NCI-H524 (cell line): ENCODE measurements at places on chromosomes 3 and 15.
A peak's percentile ranks its signal among the peaks of the same experiment; 100 is the strongest.

GRCh38 chr3:28601291-28601690 is 252.7 kb upstream of the AZI2 start:
- no peak for DNase-seq

DNA sequence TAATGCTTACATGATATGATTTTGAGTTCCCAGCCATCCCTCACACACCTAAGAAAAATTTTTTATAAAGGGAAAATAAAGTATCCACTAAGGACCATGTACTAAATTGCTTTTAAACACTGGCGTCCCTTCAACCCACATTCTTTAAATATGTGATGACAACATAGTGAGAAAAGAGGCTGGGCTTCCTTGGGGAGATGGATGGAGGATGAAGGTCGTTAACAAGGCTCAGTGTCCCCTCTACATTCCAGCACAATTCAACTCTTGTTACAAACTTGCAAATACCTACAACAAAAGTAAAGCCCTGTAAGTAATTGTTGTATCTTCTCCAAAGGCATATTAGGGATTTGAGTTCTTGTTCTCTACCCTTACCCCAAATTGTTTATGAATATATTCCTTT is 87.2 kb upstream of the SLC4A7 start:
- DNase-seq, result no peak

DNA sequence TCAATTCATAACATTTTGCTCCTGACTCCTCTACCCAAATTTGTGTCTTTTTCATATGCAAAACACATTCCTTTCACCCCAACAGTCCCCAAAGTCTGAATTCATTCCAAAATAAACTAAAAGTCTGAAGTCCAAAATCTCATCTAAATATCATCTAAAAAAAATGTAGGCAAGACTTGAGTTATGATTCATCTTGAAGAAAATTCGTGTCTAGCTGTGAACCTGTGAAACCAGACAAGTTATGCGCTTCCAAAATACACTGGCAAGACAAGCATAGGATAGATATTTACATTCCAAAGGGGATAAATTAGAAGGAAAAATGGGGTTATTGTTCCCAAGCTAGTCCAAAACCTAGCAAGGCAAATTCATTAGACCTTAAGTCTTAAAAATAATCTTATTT is 1302.0 kb upstream of the GBE1 start:
- no peak for DNase-seq

DNA sequence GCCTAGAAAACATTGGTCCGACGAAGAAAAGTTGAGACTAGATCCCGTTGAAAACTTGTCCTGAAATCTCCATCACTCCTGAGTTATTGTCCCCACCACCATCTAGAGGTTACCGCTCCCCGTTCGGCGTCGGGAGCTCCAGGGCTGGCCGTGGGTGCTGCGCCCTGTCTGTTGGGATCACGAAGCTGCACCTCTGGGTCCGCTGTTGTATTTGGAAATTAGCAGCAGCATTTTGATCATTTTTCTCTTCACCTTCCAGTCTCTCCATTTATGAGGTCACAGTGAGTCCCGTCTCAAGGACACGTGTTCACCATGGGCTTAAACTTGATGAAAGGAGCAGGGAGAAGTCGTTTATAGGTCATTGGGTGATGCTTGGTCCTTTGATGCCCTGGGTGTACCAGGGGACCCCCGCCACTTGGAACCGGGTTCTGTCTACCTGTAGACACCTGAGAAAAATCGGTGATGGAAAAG is 565 bp downstream of the MANF start:
- DNase-seq, result no peak

DNA sequence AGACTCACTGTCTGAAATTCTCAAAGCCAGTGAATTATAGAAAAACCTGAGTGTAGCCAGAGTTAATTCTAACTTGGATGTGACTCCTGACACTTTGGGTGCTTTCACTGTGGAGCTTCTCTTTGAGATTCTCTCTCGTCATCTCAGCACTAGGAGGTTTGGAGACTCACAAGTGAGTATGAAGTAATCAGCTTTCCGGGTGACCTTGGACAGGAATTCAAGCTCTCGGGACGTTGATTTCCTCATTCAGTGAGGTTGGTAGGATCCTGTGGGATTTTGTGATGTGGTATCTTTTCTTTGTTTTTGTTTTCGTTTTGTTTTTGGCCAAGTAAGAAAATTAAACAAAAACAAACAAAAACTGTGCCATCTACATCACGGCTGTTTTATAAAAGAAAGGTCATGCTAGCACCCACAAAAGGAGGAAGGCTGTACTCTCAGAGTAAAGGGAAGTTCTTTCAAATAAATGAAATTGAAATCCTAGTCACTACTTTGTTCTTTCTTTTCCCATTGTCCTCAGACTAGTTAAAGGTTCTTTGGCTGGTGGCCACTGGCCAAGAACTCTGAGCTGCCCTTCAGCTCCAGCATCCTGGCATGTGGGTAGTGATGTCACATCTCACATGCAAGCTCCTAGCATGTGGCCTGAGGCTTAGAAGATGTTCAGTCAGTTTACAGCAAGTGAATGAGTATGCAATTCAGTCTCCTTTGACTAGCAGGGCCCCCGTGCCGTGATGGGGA is 263.3 kb upstream of the TPM1 start:
- DNase-seq, result no peak

- DNase-seq, result peak; percentile 29
Observed at GRCh38 chr3:152823173-152823572, 11.8 kb upstream of the P2RY1 start.

- DNase-seq, result no peak
Observed at GRCh38 chr3:63508305-63508704, 144.2 kb upstream of the SNTN start.

DNA sequence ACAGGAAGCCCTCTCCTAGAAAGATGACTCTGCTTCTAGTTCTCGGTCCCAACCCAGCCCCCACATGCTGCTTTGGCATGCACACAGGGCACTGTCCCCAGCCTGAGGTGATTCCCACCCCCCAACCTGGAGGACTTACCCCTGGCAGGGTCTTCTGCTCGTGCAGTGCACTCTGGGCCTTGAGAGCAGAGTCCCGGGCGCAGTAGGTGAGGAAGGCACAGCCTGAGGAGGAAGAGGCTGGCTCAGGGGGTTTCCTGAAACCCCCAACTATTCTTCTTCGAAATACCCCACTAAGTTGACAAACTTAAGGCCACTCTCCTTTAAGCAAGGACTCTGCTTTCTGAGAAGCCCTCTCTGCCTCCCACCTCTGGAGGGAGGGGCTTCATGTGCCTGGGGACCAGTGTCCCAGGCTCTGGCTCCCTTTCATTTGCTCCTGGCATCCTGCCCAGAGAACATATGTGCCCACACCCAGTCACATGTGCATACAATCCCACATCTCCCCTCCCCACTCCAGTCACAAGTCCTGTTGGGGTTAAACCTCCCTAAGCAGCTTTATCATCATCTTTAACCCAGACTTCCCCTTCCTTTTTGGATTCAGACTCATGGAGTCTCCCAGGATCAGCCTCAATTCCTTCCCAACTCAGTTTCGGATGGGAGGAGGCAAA is 4.1 kb downstream of the CELF6 start:
- peak; percentile 98 for DNase-seq

DNA sequence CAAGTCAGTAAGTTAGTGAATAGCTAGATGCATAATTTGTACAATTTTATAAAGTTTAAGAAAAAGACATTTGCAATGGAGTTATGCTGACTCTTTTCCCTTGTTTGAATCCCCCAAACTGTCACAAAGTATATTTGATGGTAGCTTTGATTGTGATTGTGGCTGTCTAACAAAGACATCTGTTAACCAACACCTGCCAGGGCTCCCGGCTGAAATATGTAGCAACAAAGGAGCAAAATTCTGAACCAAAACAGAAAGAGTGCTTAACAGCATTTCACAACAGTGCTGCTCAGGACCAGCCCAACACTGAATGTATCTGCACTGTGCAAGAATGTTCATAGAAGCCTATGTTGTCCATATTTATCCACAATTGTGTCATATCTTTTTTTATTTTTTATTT is 39.4 kb downstream of the LEO1 start:
- no peak for DNase-seq

DNA sequence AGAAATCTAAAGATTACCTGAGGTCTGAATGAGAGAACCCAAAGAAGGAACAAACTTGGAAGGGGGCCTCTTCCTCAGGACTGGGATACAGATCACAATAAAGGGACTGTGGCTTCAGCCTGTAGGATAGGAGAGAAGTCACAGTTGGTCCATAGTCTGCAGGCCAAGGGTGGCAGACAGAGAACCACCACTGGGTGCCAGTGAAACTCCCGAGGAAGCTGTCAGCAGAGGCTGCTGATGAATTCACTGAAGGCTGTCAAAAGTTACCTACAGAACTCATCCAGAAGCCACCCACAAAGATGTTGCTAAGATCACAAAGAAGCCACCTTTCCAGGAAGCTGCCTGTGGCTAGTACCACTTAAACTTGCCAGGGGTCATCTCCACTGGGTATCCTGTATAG is 78.5 kb downstream of the TMCO5A start:
- DNase-seq, result no peak
